ENCODE measurements at places on chromosomes 7 and 10.

GRCh38 chr10:131993275-131993674, 11.6 kb upstream of the BNIP3 start:
- DNase-seq = no peak

DNA sequence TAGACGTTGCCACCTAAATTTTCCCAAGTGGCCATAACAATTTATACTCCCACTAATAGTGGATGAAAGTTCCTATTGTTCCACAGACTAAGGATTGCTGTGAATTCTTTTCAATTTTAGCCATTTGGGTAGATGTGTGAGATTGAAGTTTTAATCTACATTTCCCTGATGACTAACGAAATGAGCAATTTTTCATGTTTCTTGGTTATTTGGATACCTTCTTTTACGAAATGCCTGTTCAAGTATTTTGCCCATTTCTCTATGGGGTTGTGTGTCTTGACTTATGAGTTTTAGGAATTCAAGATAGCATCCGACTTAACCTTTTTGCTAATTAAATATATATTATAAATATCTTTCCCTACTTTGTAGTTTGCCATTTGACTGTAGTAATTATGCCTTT, 16.4 kb upstream of the PRKG1 start:
- DNase-seq = no peak

GRCh38 chr10:124821520-124821919, 19.9 kb downstream of the ABRAXAS2 start:
- DNase-seq = no peak

- DNase-seq = no peak
These were observed 28.3 kb downstream of the POLR3A start for GRCh38 chr10:78000956-78001472.
